ENCODE measurements at places on chromosomes 1 and 21.

DNA sequence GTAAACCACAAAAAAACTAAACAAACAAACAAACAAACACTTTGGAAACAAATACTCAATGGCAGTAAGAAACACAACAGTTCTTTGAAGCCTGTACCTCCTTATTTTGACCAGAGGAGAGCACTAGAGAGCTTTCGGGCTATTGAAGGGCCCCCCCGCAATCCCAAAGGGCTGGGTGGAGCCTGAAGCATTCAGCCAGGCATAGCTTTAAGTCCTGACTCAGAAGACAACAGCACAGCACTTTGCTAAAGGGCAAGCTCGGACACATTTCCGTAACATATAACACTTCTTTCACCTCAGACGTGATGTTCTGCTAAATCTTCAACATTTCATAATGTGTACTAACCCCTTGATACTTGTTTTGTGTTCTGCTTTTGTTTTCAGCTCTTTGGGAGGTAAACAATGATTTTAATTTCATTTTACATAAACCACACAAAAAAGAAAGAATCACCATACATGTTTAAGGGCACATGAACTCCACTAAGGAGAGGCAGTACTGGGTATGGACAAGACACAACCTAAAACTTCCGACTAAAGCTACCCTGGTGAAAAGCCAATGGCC is 9.7 kb upstream of the SHCBP1L start:
- no peak for DNase-seq

GRCh38 chr1:31760471-31761470 is 3.4 kb downstream of the ADGRB2 start:
- peak; percentile 35 for DNase-seq

- DNase-seq = no peak
Observed at GRCh38 chr1:87058343-87058649, 143.9 kb downstream of the HS2ST1 start.

- peak; percentile 44 for DNase-seq
Observed at GRCh38 chr1:192575499-192576189, at the start of gene RGS1. Gene RGS1 (plus strand): TSS chr1:192575773. CDS start chr1:192575793, 20 bp downstream.

- no peak for DNase-seq
Observed at GRCh38 chr1:36955016-36955415, 79.3 kb downstream of the GRIK3 start.

DNA sequence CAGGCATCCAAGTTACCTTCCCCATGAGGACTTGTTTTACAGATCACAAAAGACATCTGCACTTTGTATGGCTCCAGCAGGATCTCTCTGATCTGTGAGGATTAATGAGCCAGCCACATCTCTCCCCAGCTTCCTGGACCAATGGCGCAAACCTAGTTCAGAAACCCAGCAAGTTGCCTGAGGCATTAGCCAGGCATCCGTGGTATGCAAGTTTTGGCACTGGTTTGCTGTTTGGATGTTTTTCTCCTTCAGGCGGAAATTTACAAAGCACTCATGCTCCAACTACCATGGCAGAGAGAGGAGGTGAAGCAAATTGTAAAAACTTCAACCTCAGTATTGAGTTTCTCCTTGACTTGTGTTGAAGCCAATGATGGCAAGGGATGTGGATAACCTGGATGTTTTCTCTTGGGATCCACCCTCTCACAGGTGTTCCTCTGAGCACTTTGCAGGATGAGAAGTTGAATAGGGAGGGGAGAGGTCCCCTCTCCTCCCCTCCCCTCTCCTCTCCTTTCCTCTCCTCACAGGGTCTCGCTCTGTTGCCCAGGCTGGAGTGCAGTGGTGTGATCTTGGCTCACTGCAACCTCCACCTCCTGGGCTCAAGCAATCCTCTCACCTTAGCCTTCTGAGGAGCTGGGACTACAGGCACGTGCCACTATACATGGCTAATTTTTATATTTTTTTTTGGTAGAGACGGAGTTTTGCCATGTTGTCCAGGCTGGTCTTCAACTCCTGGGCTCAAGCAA is 25.6 kb upstream of the ENO1 start:
- no peak for DNase-seq

DNA sequence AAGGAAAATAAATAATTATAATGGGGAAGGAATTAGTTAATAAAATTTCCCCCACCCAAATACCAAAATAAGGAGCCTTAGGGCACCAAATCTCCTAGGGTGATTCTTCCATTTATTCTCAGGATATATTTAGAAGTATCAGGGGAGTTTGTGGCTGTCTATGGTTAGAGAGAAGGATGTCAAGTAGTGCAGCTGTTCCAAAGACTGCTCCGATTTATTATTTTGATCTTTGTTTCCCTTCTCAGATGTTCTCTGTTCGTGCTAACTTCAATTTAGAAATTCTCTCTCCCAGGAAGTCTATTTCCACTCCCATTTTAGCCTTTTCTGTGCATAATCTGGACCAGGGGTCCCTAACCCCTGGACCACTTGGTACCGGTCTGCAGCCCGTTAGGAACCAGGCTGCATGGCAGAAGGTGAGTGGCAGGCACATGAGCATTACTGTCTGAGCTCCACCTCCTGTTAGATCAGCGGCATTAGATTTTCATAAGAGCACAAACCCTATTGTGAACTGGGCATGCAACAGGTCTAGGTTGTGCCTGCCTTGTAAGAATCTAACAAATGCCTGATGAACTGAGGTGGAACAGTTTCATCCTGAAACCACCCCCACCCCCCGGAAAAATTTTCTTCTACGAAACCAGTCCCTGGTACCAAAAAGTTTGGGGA is 9.3 kb upstream of the MAST2 start:
- no peak for DNase-seq

- DNase-seq = no peak
Observed at GRCh38 chr1:208248307-208248801, 4.2 kb upstream of the PLXNA2 start.

- DNase-seq = no peak
Observed at GRCh38 chr1:163161841-163162240, 40.9 kb downstream of the RGS5 start.

DNA sequence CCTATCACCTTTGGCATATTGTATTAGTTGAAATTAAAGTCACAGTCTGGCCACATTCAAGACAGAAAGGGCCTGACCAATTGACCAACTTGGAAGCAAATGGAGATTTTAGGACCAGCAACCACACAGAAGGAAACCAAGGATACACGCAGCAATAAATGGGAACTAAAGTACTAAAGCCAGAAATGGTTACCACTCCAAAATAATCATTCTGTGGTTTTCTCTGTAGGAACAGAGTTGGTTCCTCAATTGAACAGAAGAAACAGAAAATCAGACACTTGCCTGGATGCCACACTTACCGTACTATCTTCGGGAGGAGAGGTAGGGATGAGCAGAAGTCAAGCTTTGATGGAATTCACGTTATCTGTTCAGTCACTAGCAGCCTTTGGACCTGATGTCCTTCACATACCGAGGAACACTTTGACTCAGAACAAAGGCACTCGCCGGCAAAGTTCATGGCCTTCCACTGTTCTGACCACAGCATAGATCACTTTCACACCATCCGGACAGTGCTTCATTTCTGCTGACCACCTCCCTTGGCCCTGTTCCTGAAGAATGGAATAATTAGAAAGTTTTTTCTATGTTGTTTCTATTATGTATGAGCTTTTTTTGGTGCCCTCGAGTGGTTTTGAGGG is 96.9 kb downstream of the LPAR3 start:
- DNase-seq = no peak

DNA sequence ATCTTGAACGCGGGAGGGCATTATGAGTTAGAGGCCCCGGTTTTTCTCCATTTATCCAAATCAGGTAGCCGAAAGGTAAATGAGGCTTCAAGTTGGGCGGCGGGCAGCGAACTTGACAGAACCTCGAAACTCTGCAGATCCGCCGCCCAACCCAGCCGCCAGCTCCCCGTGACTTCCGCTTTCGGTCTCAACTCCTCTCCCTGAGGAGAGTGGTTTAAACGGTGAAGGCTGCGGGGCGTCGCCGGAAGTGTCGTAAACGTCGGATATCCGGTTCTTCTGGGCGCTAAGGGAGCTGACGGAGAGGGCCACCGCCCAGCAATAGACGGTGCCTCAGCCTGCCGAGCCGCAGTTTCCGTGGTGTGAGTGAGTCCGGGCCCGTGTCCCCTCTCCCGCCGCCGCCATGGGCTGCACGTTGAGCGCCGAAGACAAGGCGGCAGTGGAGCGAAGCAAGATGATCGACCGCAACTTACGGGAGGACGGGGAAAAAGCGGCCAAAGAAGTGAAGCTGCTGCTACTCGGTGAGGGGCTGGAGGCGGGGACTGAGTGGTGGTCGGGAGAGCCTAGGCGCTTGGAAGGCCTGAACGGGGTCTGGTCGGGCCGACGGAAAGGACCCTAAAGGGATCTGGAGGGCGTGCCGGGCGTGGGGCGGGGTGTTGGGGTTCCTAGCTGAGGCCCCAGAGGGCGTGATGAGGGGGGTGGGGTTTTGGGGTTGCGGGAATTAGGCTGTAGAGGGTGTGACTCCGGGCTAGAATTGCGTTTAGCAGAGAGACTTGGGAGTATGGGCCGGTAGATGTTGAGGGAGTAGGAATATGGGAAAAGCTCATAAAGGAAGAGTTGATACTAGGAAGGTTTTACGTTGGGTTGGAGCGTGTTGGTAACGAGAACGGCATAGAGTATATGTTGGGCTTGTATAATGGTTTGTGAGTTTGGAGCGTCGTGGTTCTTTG is at the start of gene GNAI3:
Gene GNAI3 (plus strand): TSS at position 295 of the 947 bp plus-strand sequence. CDS start 106 bp downstream, at position 401.
- peak; percentile 91 for DNase-seq
